ENCODE measurements at places on chromosomes 7 and 10.

GRCh38 chr7:162632-163297 lies 29.6 kb upstream of the FAM20C start:
- no peak for DNase-seq

- DNase-seq = no peak
These were observed 43.1 kb upstream of the SEC61G start for GRCh38 chr7:54802114-54802513.

- no peak for DNase-seq
These were observed 40.7 kb downstream of the KMT2C start for GRCh38 chr7:152395112-152395511.

- no peak for DNase-seq
These were observed 58.0 kb downstream of the IPMK start for GRCh38 chr10:58209669-58210068.

DNA sequence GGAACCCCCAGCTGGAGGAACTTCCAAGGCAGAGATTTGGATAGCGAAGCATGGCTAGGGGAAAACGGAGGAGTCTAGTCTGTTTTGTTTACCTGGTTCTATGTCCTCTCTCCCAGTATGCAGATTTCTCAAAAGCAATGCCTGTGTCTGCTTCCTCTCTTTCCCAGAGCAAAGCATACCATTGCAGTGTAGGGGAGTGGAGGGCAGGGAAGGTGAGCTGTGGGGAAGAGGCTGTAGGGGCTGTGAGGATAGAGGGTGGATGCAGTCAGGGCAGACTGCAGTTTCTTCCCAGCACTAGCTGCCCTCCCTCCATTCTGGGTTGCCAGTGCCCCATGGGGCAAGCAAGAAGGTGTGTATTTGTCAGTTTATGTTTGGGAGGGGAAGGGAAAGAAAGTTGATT lies 16.9 kb upstream of the TSPAN14 start:
- no peak for DNase-seq

- DNase-seq = no peak
These were observed 5.1 kb downstream of the GOLGA7B start for GRCh38 chr10:97854743-97855142.

- no peak for DNase-seq
These were observed 31.9 kb downstream of the RSBN1L start for GRCh38 chr7:77727936-77728701.

Data from stimulated activated CD4-positive, alpha-beta T cell treated with anti-CD3 and anti-CD28 coated beads, TNF-alpha, amount 100 ng/mL, for 1 hour (primary cell).